Thymus (tissue), 14 donors: ENCODE measurements at places on chromosomes 7 and 10.

DNA sequence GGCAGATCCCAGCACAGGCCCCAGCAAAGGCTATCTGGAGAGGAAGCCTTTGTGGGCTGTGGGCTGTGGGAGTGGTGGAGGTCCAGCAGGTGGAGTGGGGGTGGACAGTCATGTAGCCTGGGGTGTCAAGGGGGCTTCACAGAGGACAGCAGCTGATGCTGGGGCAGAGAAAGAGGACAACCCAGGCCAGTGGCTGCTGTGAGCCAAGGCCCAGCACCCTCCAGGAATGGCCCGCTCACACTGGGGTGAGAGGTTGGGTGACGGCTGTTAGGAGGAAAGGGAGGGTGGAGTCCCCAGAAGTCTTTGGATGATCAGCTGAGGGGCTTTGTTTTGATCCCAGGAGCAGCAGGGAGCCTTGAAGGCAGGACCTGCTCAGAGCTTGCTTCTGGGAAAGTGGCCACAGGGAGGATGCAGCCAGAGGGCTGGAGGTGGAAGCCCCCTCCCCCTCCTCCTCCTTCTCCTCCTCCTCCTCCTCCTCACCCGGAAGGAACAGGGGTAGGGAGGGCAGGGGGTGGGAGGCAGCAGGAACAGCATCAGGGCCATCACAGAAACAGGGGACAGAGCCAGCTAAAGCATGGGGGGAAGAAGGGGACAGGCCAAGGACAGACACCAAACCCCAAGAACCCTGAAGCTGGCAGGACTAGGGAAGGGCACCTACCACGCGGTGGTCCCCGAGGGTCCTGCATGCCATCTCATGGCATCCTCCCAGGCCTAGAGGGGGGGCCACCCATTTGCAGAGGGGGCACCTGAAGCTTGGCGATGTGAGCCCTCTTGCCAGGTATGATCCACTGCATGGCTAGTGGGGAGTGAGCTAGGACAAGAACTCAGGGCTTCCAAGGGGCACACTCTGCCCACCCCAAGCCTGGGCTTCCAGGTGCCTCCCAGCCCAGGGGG, 144.9 kb downstream of the GRID1 start:
- DNase-seq = no peak

- DNase-seq = no peak
Observed at GRCh38 chr10:13136651-13137050, 24.7 kb upstream of the MCM10 start.

- DNase-seq = no peak
Observed at GRCh38 chr7:105024734-105025133, 10.7 kb downstream of the KMT2E start.

DNA sequence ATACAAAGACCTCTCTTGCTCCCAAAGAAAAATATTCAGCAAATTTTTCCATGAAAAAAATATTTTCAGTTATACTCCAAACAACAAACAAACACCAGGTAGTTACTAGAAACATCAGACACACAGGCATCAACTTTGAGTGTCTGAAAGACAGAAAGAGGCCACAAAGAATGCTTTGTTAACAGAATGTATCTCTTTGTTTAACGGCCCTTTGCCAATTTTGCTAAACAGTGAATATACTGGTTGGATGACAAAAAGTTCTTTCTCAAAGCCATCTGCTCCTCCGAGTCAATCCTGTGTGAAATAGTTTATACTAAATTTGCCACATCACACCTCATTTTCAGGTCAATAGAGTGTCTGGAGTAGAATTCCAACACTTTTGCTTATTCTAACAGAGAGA, 216.7 kb upstream of the PHF14 start:
- no peak for DNase-seq

DNA sequence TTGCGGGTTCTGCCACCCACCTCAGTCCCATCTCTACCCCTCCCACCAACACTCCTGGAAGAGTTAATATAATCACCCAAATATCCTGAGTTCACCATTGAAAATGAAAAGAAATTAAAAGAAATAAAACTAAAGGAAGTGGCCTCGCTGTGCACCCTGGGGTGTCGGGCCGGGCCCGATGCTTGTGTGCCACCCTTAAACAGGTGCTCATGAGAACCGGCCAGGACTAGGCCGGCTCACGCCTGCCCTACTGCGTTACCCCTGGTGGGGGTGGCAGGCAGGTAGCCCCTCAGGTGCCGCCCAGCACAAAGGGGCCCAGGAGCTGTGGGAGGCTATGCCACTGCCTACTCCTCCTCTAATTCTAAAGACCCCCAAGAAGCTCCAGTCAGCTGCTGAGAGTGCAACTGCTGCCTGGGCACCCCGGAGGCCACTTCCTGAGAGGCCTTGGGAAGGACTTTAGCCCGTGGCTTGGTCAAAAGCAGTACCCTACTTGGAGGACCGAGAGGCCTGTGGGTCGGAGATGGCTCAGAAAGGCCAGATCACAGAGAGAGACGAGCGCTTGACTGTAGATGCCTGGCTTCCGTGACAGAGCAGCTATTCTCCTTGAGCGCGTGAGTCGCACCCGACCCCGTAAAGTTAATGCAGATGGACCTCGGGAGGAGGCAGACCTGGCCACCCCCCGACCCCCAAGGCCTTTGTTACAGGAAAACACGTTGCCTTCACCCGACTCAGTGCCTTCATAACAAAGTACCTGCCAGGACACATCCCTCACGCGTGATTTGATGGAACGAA, 51.0 kb upstream of the PPP2R2D start:
- DNase-seq = no peak

GRCh38 chr7:2972835-2973161, 70.9 kb downstream of the CARD11 start:
- DNase-seq = no peak

GRCh38 chr10:108014902-108015177, 850.3 kb upstream of the SORCS1 start:
- no peak for DNase-seq

- no peak for DNase-seq
Observed at GRCh38 chr7:69968969-69969556, 370.8 kb downstream of the AUTS2 start.

DNA sequence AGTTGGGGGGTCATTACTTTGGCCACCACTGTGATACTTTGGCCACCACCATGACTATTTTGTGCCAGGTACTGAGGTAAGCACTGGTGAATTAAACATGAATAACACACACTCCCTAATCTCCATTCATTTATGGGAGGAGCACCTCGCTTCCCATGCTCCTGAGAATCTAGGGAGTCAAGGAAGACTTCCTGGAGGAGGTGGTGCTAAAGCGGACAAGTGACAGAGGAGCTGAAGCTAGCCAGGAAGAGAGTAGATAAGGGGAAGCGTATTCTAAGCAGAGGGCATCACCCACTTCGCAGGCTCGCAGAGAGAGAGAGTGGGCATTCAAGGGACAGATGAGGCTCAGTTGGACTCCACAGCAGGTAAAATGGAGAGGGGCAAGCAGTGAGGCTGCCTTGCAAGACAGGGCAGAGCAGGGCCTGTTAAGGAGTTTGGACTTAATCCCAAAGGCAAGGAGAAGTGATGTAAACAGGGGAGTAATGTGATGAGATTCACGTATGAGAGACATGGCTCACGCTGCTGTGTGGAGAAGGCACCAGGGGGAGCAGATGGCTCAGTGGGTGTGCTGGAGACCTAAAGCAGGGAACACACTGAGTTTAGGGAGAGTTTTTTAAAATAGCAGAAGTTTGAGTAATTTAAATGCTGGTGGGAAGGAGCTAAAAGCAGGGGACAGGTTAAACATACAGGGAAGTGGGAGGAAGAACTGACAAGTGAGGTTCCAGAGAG, 21.3 kb upstream of the TMEM248 start:
- no peak for DNase-seq

- DNase-seq = no peak
Observed at GRCh38 chr10:70212879-70213278, 20.4 kb downstream of the PPA1 start.

DNA sequence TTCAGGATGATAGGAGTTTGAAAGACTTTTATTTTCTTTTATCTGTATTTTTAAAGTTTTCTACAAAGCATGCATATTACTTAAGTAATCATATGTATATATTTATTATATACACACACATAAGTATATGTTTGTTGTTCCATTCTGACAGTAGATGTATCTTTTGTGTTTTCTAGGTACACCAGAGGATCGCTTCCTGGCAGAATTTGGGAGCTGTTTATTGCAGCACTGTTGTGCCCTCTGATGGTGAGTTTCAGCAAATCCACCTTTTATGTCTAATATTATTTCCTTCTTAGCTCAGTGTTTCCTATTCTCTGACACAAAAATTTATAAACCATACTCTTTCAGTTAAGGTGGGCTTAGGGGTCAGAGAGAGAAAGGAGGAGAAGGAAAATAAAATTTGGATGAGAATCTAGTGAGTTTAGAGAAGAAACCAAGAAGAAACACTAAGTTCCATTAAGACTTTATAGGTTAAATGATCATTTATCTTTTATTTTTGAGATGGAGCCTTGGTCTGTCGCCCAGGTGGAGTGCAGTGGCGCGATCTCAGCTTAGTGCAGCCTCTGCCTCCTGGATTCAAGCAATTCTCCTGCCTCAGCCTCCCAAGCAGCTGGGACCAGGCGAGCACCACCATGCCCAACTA, 59.2 kb upstream of the OIT3 start:
- peak; percentile 49 for DNase-seq

DNA sequence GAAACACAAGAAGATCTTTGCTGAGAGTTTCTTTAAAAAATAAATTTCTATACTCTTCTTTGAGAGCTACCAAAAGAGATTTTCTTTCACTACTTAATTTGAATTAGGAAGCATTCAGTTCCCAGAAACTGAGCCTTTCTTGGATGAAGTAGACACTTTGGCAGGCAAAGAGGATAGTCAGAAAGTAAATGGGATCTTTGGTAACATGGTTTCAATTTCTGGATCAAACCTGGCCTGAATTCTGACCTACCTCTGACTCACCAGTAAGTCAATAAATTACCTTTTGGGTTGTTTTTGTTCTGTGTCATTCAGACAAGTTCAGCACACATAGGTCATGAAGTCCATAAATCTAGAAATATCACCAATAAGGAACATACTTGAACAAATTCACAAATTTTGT, 26.8 kb upstream of the CABCOCO1 start:
- DNase-seq = no peak

DNA sequence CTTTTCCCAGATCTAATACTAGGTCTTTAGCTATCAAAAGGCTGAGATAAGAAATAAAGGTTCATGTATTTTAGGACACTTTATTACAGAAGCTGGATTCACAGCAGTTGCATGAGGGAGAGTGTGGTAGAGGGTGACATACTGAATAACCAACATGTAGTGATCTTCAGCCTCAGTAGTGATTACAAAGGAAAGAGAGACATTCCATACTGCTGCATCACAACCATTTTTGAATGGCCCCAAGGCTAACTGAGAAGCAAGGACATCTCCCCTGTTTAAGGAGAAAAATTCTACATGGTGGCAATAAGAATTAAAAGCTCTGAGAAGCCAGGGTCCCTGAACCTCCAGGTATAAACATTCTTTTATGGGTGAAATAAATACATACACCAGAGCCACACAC, 35.3 kb downstream of the COG5 start:
- no peak for DNase-seq

DNA sequence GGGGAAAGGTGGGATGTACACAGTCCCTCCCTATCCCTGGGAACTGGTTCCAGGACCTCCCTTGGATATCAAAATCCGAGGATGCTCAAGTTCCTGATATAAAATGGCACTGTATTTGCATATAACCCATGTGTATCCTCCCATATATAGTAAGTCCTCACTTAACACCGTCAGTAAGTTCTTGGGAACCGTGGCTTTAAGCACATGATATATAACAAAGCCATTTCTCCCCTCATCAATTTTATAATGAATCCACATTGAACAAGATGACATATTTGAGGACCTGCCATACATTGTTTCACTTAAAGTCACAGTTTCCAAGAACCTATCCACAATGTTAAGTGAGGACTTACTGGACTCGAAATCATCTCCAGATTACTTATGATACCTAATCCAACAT, 5.4 kb downstream of the CRYGN start:
- DNase-seq = no peak

DNA sequence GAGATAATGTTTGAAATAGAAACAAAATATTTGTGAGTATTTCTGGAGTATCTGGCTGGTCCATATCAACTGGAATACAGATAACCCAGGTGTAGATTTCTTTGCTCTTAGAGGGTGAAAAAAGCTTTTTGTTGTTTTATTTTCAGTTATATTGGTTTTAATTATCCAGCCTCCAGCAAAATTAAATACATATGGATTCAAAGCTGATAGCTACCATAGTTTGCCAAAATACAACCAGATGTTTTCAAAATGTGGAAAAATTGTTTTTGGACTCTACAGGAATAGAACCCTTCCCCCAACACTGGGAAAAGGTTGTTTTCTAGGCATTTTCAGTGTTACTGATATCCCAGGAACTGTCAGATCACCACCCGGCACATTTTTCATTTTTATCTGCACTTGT, 30.1 kb downstream of the LRRC17 start:
- DNase-seq = no peak

DNA sequence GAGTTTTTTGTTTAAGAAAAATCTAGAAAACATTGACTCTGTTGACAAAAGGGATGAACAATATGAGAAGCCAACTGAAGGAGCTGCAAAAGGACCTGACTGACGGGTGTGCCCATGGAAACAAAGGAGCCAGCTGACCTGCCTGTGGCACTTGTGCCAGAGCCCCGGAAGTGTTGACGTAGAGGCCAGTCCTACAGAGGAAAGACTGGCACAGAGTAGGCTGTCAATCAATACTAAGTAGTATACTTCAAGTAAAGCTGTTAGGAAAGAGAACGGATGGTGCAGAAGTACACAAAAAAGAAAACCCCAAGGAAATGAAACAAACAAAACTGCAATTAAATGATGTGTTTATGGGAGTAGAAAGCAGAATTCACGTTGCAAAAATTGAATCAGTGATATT, 19.0 kb upstream of the ABI1 start:
- no peak for DNase-seq

- no peak for DNase-seq
Observed at GRCh38 chr10:115063701-115064658, 29.2 kb upstream of the ATRNL1 start.

GRCh38 chr7:90966346-90966745, 297.9 kb upstream of the FZD1 start:
- DNase-seq = no peak

- DNase-seq = no peak
Observed at GRCh38 chr10:13839430-13839990, 252.7 kb downstream of the PRPF18 start.

DNA sequence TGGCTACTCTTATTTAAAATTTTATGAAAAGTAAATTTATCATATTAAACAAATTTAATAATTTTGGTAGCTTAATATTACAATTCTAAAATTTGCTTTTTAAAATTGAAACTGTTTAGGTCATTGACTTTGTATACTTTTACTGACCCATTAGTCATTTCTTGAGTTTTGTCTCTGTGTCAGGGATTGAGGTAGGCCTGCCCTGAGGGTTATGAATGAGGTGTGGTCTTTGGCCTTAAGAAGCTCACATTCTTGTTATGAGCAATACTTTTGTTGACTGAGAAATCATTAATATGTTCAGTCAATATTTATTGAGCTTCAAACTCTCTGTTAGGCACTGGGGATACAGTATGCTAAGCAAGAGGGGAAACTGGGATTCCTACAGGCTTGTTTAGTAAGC, 47.0 kb upstream of the RPA3 start:
- DNase-seq = no peak

DNA sequence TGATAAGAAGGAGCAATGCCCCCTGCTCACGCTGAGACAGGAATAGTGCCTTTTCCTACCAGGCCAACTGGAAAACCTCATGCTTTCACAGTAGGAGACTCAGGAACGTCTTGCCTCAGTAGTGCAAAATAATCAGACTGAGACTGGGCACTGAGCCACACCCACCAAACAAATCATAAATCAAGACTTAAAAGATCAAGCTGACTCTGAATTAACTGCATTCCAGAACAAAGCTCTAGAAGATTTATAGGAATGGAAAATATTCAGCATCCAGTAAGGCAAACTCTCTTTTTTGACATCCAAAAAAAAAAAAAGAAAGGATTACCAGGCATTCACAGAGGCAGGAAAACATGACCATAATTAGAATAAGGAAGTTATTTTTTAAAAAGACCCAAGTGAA, 30.5 kb upstream of the SLC18A3 start:
- no peak for DNase-seq
